ENCODE measurements at places on chromosomes 1 and 21.

DNA sequence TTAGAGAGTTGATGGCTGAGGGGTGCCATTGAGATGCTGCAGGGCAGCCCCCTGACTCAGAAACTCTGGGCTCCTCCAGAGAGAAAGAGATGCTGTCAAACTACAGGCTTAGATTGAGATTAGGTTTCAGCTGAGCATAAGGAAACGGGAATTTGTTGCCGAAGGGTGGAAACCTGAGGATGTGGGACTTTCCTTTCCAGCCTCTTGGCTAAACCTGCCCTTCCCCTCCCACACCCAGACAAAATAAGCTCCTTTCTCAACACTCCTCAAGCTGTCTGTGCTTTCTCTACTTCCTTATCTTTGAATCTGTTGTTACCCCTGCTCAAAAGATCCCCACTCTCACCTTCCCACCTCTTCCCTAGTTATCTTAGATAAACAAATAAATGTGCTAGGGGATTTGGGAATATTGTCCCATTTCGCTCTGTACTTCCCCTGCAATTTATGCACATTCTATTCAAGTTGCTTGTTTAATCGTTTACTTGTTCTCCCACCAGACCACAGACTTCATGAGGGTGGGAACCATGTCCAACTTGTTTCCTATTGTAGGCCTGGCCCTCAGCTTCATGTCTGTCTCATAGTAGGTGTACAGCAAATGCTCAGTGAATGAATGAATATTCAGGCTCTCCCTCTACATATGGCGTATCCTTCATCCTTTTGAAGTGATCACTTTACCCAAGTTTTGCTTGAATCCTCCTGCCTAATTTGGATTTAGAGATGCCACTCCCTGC lies 30.6 kb upstream of the MARK1 start:
- no peak for DNase-seq

GRCh38 chr1:85857991-85858390 lies 149.8 kb upstream of the ZNHIT6 start:
- no peak for DNase-seq

DNA sequence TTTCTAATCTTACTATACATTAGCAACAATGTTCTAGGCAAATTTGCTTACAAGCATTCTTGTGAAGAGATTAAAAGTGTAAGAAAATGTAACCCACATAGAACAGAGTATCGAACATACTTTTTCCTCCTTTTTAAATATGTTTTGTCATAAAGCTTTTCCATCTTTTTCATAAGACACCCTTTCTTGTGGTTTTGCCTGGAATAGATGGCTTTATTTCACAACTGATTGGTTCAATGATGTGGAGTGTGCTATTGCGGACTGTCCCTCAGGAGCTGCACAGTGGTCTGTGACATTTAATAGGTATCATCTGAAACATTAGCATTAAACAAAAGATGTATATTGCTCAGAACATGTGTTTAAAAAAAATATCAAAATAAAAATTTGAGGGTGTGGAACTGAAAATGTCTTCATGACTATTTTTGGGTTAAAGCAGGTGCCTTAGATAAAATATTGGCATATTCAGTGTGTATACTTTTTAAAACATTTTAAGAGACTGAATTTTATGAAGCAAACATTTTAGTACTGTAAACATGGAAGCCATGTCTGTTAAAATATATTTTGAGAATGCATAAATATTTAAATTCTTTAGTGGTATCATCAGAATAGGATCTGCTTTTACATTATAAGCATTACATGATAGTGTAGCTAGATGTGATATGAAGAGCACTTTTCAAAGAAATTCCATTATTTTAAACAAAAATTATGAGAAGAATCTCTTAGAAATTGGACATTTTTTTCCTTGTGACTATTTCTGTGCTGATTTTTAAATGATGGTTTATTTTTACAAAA lies 48.3 kb upstream of the C1orf146 start:
- DNase-seq: no peak

DNA sequence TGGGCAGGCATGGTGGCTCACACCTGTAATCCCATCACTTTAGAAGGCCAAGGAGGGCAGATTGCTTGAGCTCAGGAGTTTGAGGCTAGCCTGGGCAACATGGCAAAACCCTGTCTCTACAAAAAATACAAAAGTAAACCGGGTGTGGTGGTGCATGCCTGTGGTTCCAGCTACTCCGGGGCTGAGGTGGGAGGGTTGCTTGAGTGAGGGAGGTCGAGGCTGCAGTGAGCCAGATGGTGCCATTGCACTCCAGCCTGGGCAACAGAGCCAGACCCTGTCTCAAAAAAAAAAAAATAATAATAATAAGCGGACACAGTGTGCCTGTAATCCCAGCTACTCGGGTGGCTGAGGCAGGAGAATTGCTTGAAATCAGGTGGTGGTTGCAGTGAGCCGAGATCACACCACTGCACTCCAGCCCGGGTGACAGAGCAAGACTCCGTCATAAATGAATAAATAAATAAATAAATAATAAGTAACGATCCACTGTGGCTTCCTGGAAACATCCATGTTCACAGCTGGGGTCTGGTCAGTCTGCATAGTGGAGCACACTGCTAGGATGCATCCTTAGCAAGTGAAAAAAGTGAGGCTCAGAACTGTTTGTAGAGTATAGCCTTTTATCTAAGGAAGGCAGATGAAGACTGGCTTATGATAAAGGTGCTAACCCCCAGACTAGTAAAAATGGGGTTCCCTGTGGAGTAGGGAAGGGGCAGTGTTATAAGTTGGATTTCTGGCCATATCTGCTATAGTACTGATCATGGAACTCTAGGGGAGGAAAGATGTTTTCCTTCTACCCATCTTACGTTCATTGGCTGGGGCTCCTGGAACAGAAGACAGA lies 15.7 kb downstream of the PKNOX1 start:
- no peak for DNase-seq

DNA sequence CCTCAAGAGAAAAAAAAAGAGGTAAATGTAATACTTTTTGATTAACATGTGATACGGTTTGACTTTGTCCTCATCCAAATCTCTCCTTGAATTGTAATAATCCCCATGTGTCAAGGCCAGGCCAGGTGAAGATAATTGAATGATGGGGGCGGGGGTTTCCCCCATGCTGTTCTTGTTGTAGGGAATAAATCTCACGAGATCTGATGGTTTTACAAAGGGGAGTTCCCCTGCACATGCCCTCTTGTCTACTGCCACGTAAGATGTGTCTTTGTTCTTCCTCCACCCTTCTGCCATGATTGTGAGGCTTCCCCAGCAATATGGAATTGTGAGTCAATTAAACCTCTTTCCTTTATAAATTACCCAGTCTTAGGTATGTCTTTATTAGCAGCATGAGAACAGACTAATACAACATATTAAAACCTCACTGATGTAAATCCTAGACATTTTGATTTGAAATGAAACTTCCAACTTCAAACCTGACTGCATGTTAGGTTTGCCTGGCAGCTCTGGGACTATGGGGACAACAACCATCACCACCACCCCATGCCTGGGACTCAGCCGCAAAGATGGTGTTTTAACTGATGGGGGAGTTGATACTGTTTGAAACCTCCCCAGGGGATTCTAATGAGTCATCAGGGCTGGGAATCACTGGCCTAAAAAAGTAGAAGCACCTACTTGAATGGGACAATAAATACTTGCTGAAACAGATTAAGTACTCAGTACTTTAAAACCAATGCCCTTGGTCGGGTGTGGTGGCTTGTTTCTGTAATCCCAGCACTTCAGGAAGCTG lies 32.8 kb upstream of the BACH1 start:
- no peak for DNase-seq

DNA sequence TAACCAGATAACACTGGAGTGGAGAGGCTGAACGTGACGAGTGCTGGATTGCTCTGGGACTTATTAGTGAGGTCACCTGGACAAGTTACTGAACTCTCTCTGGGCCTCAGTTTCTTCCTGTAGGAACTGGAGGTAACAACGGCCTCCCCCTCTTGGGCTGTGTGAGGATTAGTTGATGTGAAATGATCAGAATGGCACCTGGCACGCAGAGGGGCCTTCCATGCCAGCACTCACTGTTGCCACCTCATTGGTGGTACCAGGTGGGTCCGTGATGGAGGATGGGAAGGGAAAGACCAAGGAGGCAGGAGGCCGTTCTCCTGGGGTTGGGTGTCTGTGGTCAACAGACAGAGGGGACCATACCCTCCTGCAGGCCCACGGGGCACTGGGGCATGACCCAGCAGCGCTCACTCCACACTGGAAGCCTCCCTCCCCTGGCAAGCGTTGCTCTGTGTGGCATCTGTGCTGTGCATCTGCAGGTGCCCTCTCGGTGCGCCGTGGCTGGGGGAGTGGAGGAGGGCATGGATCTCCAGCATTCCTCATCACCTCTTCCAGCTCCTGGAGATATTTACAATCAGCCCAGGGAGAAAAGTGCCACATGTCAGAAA lies 349.5 kb upstream of the VAMP3 start:
- DNase-seq: no peak

DNA sequence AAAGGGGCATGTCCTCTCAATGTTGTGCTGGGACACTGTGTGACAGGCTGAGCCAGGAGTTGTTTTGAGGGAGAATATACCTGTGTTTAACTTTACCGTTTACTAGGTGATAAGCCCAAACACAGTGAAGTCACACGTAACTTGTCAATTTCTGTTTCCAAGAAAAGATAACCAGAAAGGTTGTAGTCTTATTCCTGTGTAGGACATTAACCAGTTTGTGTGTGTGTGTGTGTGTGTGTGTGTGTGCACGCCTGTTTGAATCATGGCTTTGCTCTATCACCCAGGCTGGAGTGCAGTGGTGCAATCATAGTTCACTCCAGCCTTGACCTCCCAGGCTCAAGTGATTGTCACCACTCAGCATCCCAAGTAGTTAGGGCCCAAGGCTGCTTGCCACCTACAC lies 83.6 kb downstream of the MRPS6 start:
- DNase-seq: no peak

DNA sequence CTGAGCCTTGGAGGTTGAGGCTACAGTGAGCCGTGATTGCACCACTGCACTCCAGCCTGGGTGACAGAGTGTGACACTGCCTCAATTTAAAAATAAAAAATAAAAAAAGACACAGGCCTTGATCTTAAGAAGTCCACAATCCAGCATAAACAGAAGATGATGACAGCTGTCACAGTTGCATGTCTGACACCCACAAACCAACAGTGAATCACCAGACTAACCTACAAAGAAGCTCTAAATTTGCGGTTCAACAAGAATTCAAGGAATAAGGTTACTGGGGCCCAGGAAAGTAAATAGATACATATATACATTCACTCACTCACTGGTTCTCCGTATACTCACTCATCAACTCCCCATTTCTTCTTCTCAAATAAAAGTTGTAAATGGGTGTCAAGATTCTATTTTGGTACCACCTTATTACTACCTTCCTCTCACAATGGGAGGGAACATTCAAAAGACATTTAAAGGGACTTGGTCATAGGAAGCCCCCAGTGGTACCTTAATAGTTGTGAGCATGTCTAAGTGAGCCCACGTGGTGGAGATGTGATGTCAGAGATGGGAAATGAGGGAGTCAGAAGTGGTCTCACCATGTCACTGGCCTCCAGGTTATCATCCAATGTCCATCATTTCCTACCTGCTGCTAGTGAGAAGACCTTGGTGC lies 66.9 kb upstream of the PRDX6 start:
- DNase-seq: peak; percentile 24

DNA sequence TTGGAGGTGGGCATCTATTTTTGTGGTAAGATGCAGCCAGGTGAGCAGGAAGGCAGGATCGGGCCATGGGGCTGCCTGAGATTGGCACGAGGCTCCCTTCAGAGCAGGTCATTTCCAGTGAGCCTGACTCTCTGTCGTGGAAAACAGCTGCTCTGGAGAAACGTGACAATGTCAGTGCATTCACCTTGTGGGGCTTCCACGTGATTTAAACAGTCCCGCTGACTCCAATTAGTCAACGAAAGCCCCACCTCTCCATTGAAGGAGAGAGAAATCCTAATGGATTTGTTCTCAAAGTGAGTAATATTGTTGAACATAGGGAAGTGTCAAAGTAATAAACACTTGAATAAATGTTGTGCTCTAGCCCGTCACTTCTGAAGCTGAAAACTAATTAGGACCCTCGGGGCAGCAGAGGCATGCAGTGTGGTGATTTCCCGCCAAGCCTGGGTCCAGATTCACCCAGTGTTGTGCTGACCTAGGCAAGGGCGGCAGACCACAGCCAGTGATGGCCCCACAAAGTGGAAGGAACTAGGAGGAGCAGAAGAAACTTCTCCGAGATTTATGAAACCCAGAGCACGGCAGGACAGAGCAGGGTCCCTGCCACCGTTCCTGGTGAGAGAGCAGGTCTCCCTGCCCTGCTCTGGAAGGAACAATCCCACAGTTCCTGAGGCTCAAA lies 172.5 kb upstream of the C1orf174 start:
- DNase-seq: no peak

- DNase-seq: no peak
Measured at GRCh38 chr1:117735045-117735992, 129.5 kb downstream of the TENT5C start.

DNA sequence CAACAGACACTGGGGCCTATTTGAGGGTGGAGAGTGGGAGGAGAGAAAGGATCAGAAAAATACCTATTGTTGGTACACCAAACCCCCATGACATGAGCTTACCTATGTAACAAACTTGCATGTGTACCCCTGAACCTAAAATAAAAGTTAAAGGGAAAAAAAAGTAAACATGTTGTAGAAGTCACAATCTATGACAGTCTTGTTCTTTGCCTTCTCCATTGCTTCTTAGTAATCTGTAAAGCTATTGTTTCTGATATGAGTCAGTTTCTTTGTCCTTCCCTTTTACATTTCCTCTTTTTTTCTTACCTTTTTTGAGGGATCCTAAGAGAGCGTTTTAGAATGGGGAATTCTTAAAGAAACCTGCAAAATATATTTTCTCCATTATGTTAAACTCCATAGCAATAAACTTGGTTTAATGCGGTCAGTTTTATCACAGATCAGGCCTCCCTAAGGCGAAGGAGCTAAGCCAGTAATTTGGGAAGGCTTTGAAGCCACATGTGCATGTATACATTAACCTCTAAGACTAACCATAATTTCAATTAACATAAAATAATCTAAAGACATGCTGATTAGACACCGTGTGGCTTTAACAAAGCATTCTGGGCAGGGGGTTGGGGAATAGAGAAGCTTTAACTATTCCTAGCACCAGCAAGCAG lies 77.8 kb upstream of the C1orf105 start:
- DNase-seq: no peak

DNA sequence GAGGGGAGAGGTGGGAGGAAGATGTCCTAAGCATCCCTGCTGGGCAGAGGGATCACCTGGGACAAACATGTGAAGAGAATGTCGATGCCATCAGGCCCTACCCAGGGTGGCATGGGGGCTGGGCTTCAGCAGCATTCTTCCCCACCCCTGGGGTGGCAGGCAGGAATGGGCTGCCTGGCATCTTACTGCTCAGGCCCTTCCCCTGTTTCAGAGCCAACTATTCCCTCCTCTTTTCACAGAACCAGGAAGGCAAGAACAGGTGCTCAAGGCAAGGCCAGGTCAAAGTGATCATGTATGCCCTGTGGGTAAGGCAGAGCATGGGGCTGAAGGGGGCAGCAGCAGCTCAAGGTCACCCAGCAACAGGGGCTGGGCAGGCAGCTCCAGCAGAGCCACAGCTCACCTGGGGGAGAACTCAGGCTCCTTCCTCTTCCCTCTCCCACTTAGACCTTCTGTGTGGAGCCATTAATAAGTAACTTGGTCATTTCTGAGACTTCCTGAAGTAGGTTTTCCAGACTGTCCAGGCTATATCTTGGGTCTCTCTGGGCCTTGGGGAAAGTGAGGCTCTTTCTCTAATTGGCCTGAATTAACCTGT lies 56.4 kb downstream of the ELK4 start:
- DNase-seq: no peak

Data from activated gamma-delta T cell treated with Interleukin-2 at 50 U/mL for 16 hours (primary cell).